ENCODE measurements at places on chromosomes 12 and 14. TPM values are rescaled to one million over a fixed set of nuclear protein-coding genes. Genes with fewer than 3 reads are reported as not detected.

- no peak for DNase-seq
Measured at GRCh38 chr14:39370415-39370814, 61.8 kb downstream of the FBXO33 start.

GRCh38 chr14:67187826-67188225 is 1.4 kb upstream of the GARIN2 start:
- no peak for DNase-seq

DNA sequence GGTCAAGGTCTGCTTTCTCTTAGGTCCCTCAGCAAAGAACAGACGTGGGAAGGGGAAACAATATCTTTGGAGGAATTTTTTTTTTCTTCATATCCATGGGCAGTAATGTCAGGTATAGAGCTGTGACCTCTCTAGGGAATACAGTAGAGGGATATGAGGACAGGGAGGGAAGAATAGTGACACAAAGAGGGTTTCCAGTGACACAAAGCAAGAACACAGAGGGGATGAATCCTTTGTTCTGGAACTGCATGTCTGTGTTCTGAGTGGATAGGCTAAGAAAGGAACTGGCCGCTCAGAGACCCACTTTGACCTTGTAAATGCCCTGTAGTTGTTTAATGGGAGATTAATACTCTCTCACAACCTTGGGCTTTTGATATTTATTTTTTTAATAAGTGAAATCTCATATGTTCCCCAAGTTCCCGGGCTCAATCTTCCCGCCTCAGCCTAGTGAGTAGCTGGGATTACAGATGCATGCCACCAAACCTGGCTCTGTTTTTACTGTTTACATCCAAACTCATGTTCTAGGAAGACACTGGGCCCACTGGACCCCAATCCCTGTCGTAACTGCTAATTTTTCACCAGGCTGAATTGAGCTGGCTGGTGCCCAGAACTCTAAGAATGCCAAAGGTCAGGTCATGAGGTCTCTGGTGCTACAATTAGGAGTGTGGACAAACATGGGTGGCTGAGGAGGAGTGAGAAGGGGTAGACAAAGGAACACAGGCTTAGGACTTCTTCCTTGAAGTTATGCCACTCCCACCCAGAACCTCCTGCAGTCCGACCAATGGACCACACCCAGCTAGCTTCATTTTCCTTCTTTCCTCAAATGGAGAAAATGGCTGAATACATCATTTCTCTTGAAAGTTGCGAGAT is 9.1 kb upstream of the PLEKHH1 start:
- DNase-seq, result no peak

The AQP6 gene
- not detected for total RNA-seq

GRCh38 chr12:108731866-108732461 is 646 bp upstream of the CORO1C start:
- peak; percentile 99 for DNase-seq

DNA sequence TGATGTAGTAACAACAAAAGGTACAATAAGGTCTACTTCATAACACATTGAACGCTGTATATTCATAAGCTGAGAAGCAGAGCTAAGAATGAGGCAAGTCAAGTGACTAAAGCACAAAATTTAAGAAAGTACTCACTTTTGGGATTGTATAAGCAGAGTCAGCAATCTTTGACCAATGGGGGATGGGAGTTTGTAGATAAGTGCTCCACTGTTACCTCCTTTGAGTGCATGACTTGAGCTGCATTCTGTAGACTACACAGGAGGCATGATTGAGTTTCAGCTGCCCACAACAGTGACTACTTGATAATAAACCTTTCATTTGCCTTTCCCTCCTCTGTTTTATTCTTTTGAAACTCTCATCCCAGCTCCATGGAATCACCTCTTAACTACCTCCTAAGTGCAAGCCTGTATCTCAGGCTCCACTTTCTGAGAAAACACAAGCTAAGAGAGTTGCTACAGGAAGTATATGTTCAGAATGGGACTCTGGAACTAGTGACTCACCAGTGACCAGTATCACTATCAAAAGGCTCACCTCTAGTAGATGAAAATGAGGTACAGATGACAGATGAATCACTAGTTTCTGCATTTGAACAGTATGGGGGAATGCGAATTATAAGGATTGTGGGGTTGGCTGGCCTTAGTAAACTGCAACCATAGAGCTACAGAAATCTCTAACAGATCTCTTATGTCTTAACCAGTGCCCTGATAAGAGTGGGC is 49.2 kb downstream of the SLC35F4 start:
- no peak for DNase-seq
